ENCODE measurements at places on chromosomes 7 and 10. TPM values are rescaled to one million over a fixed set of nuclear protein-coding genes. Genes with fewer than 3 reads are reported as not detected.

DNA sequence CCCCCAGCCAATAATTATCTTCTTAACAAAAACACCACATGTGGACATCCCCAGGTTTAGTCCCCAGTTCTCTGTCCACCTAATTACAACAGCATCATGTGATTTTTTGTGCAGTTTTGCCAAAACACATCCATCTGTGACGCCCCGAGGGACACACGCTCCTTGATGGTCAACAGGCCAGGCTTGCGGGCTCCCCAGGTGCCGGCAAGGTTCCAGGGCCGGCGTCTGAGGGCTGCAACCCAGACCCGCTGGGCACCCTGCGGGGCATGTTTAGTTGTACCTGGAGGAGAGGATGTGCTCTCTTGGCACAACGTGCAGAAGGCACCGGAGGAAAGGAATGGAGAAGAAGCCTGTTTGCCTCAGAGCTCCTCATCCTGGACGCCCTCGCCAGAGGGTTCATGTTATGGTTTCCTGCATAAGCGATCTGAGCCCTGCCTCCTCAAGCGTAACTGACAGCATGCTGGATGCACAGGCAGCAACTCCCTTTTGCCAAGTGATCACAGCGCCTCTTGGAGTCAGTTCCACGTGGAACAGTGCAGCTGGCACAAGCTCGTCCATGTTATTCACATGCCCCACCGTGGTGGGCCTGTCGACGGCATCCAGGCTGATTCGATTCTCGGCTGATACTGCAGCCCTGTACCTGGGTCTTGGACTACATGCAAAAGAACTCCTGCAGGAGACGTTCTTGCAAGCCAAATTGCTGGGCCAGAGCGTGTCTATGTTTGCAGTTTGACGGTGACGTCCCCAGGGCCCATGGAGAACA, 41.6 kb downstream of the JAKMIP3 start:
- H3K27ac ChIP-seq, result no peak overlapping the region
- no peaks in the 10 kb centered on the region for H3K27me3 ChIP-seq
- H3K4me3 ChIP-seq, result no peak overlapping the region
- H3K4me1 ChIP-seq, result no peaks in the 10 kb centered on the region
- no peak for DNase-seq

CCL26 gene
- total RNA-seq, result not detected

DNA sequence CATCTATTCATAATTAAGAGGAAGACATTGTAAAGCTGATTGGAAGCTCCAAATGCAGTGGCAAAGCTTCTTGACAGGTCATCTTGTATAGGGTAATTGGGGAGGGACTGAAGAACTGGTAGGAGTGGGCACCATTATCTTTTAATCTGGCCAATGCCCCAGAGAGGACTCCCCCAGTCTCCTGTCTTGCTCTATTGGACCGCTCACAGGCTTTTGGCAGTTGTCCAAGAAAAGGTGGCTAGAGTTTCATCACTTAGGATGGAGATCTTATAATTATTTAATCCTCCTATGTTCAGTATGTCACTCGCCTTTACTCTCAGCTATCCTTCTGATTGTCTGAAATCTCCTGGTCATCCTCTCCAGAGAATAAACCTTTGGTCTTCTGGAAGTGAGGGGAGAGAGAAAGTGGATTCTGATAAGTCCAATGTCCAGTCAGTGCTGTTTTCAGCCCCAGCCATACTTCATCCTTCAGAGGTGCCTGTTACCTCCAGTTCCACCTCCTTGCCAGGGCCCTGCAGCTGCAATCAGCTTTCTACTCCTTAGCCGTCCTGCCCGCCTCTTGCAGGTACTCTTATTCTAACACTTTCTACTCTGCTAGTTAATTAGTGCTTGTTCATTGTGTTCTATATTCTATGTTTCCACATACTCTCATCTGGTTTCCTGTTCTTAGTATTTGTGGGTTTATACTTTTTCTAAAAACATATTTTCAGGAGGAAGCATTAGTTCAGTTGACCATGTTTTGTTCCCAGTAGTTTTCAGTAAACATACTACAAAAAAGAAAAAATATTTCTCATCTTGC, 241.6 kb downstream of the NSUN6 start:
- H3K27ac ChIP-seq, result no peak overlapping the region
- H3K4me3 ChIP-seq, result no peak overlapping the region
- no peaks in the 10 kb centered on the region for H3K4me1 ChIP-seq
- no peaks in the 10 kb centered on the region for H3K27me3 ChIP-seq
- H3K36me3 ChIP-seq, result no peaks in the 10 kb centered on the region

DNA sequence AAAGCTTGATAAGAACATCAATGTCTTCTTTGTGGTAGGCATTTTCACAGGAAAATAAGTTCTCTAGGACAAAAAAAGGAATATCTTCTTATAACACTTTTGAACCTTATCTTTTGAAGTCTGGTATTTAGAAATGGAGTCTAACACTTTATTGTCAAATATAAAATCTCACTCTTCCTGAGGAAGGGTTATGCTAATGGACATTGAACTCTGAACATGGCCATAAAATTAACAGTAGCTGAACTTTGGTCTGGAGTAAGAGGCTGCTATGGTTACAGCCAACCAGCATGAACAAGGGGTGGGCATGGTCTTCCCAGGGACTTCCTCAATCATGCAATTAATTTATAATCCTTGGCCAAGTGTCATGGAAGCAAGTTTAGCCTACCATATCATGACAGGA, at the start of gene CLRN3:
CLRN3 (minus strand) TSS at position 199 of the 400 bp plus-strand sequence; CDS start at position 42, 157 bp downstream.
- H3K4me1 ChIP-seq, result peaks cover 17% of the 10 kb centered on the region
- H3K36me3 ChIP-seq, result no peaks in the 10 kb centered on the region
- no peak within 1 kb of the TSS for H3K4me3 ChIP-seq
- no peak within 1 kb of the TSS for H3K27ac ChIP-seq
- peak; percentile 41 for DNase-seq
- no peaks in the 10 kb centered on the region for H3K27me3 ChIP-seq

GRCh38 chr7:142463401-142463850, 205.6 kb upstream of the PRSS58 start:
- no peak overlapping the region for H3K4me3 ChIP-seq
- no peaks in the 10 kb centered on the region for H3K36me3 ChIP-seq
- DNase-seq, result peak; percentile 21
- H3K27me3 ChIP-seq, result peaks cover 5% of the 10 kb centered on the region
- H3K4me1 ChIP-seq, result no peaks in the 10 kb centered on the region

- no peak overlapping the region for H3K4me3 ChIP-seq
- no peaks in the 10 kb centered on the region for H3K4me1 ChIP-seq
- no peak overlapping the region for H3K27ac ChIP-seq
- H3K36me3 ChIP-seq, result no peaks in the 10 kb centered on the region
- DNase-seq, result no peak
These were observed 169.3 kb downstream of the CHN2 start for GRCh38 chr7:29363636-29364425.

DNA sequence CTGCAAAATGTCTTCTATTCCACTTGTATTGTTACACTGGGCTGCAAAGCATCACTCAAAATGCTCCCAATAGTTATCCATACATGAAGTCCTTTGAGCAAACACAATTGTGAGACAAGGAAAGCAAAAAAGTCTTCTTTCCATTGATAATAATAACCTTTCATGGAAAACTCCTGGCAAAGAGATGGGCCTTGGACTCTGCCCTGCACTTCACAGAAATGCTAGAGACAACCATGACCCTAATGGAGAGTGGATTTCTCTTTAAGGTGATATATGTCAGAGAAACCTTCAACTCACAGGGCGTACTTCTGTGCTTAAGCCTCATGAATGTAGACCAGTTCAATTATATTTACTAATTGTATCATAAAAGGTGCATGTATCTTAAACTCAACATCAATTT, 19.4 kb downstream of the SLC26A3 start:
- no peaks in the 10 kb centered on the region for H3K36me3 ChIP-seq
- H3K4me3 ChIP-seq, result no peak overlapping the region
- H3K27me3 ChIP-seq, result no peaks in the 10 kb centered on the region
- no peaks in the 10 kb centered on the region for H3K4me1 ChIP-seq
- no peak for DNase-seq
- no peak overlapping the region for H3K27ac ChIP-seq

DNA sequence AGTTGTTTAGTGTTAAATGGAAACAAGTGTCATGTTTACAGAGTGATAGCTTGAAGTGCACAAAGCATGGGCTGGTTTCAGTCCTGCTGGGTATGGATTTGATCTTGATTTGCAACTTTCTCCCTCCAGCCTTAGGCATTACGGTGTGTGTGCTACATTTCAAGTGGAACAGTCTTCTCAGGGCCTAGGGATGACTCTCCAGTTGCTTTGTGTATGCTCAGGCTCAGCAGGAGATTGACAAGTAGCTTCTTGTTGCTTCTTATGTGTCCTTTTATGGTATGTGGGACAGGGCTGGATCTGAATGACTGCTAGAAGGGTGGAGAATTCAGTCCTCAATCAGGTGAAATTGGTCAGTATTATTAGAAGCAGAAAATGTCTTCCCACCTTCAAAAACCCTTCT, 51.3 kb upstream of the PLEKHA1 start:
- no peaks in the 10 kb centered on the region for H3K4me1 ChIP-seq
- H3K27ac ChIP-seq, result no peak overlapping the region
- no peak overlapping the region for H3K4me3 ChIP-seq
- DNase-seq, result no peak
- no peaks in the 10 kb centered on the region for H3K36me3 ChIP-seq
- H3K27me3 ChIP-seq, result no peaks in the 10 kb centered on the region

ST7 gene
- 7.5 TPM for total RNA-seq

All from stomach (tissue), 19 donors.